GM23338 (cell line): ENCODE measurements at places on chromosomes 7 and 10. TPM values are rescaled to one million over a fixed set of nuclear protein-coding genes. Genes with fewer than 3 reads are reported as not detected.

The NXPH1 gene
- 3.0 and 5.2 TPM in 2 replicates for total RNA-seq

The NSUN5 gene
- 71.2 and 73.4 TPM in 2 replicates for total RNA-seq

DNA sequence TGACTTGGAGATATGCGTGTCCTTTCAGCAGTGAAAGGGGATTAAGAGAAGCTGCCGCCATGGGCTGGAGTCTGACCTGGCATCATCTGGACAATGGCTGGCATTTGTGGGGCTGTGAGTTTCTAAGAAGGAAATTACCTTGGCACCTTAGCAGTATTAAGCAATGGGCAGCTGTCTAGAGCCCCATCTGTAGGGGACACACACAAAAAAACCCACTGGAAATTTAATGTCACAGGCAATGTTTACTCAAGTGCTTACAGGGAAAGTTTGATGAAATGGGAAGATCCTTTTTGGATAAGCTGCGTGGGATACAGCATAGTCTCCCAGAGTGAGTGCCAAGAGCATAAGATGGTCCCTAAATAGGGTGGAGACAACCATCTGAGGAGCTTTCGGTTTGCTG is 25.0 kb downstream of the ADRA2A start:
- no peak overlapping the region for H3K4me3 ChIP-seq
- H3K27ac ChIP-seq, result no peak overlapping the region
- H3K27me3 ChIP-seq, result no peaks in the 10 kb centered on the region
- no peaks in the 10 kb centered on the region for H3K36me3 ChIP-seq
- H3K4me1 ChIP-seq, result no peaks in the 10 kb centered on the region

DNA sequence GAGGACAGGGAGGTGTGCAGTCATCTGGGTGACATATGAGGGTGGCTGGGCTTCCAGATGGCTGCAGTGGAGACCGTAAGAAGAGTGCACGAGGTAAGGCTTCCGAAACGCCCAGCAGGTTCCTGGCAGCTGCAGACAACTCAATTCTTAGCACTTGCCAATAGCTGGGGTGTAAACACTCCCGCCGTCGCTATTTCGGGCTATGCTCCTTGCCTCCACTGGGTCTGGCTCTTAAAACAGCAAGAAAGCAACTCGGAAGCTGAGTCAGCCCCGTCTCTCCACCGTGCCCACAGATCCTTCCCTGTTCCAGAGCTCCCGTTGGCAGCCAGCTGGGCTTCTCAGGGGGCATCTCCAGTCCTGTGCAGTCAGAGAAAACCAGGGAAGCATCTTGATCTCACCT is 6.1 kb upstream of the PDGFA start:
- no peak overlapping the region for H3K27ac ChIP-seq
- H3K27me3 ChIP-seq, result peaks cover 44% of the 10 kb centered on the region
- DNase-seq, result no peak
- no peaks in the 10 kb centered on the region for H3K36me3 ChIP-seq
- H3K4me1 ChIP-seq, result peaks cover 8% of the 10 kb centered on the region; the same call in 1 of the 2 replicates

- H3K27me3 ChIP-seq, result no peaks in the 10 kb centered on the region
- no peaks in the 10 kb centered on the region for H3K4me1 ChIP-seq
- no peak overlapping the region for H3K4me3 ChIP-seq
These were observed 129.8 kb downstream of the CUBN start for GRCh38 chr10:16999665-17000451.

DNA sequence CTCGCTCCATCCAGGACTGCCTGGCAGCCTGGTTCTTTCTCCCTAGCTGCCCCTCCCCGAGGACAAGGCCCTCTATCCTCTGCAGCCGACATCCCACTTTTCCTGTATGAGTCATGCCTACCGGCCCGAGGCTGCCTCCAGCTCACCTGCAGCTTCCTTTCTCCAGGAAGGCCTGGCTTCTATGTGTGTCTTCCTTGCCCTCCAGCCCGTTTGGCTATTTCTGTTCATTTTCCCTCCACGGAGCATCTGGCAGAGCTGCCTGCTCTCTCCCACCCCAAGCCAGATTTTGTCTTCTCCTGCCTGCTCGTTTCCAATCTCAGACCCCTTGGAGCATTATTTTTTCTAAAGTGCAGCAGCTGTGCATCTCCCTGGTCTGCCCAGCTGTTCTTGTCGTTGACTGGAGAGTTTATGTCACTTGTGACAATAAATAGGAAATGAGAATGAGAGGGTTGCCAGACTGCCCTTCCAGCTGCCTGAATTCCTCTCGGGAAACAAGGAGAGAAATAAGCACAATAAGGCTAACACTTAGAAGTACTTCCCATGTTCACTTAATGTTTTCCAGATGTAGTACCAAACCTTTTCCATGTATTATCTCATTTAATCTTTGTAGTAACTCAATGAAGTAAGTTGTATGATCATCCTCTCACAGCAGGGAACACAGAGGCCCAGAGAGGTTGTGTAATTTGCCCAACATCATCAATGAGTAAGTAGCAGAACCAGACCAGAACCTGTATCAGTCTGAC is 19.7 kb downstream of the UBTD1 start:
- no peaks in the 10 kb centered on the region for H3K27me3 ChIP-seq
- peaks cover 31% of the 10 kb centered on the region for H3K4me1 ChIP-seq
- H3K4me3 ChIP-seq, result no peak overlapping the region
- no peak overlapping the region for H3K27ac ChIP-seq

DNA sequence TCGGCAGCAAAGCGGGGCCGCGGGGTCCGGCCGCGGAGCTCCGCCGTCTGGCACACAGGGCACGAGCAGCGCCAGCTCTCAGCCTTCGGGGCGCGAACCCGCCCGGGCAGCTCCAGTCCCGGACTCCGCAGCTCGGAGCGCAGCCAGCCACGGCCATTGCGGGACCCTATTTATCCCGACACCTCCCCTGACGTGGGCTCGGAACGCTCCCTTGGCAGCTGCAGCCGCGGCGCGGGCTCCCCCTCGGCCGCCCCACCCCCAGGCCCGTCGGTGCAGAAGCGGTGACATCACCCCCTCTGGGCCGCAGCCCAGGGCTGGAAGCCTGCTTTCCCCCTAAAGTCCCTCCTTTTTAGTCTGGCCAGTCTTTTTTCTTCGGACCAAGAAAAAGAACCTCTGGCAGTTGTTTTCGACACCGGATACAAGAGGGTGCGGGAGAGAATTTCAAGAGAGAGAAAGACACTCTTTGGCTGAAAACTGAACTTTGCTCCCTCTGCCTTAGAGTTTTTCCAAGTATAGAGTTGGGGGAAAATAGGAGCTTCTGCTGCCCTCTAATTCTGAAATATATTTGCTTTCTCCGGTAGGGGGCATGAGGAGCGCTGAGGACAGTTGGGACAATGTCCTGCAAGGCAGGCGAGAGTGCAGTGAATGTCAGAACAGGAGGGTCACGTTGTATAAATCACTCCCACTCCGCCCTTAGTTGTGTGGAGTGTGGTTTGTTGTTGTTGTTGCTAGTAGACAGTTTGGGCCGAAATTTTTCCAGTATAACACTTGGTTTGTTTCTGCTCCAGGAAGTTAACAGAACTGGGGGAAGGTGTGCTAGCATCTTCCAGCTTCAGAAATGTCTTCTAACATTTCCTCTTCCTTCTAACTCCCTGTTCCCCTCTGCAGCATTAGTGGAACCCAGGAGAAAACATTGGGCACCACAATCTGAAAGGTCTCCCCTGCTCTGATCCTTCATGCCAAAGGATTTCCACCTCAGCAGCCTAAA is at the start of gene SFRP4:
TSS of gene SFRP4 (minus strand) at position 145 of the 988 bp plus-strand sequence. CDS start 280 bp downstream, outside the sequence.
- no peak within 1 kb of the TSS for H3K27ac ChIP-seq
- peaks cover 69% of the 10 kb centered on the region for H3K27me3 ChIP-seq
- H3K4me3 ChIP-seq, result peak within 1 kb of the TSS; percentile 68
- DNase-seq, result peak; percentile 84
- H3K4me1 ChIP-seq, result peaks cover 6% of the 10 kb centered on the region; the same call in 1 of the 2 replicates

- no peak overlapping the region for H3K27ac ChIP-seq
- H3K4me3 ChIP-seq, result no peak overlapping the region
- no peaks in the 10 kb centered on the region for H3K36me3 ChIP-seq
- H3K4me1 ChIP-seq, result peaks cover 18% of the 10 kb centered on the region
- H3K27me3 ChIP-seq, result no peaks in the 10 kb centered on the region
These were observed 55.1 kb downstream of the PDZD8 start for GRCh38 chr10:117320050-117320665.

DNA sequence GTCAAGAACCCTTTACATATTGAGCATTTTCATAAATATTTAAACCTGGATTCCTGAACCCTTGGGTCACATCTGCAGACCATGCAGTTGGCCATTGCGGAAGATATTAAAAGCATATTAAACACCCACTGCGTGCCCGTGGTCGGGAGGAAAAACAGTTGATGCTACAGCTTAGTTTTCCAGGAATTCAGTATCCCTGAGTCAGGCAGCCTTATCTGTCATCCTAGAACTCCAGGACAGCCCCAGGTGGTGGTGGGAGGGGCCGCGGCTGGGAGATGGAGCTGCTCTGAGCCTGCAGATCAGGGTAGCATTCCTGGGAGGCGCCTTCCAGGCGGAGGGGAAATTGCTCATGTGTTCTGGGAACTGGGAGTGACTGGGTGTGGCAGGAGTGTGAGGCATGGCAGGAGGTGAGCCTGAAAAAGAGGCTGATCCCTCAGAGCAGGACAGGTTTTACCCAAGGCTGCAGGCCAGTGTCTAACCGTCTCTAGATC is 222.9 kb upstream of the SH2B2 start:
- DNase-seq, result peak; percentile 82
- 0 out of 2 replicates have a peak overlapping the region, but pooled peaks have one; percentile 81 for H3K27ac ChIP-seq
- no peaks in the 10 kb centered on the region for H3K27me3 ChIP-seq
- no peak overlapping the region for H3K4me3 ChIP-seq
- peaks cover 7% of the 10 kb centered on the region; the same call in 1 of the 2 replicates for H3K4me1 ChIP-seq

- no peak for DNase-seq
- no peak overlapping the region for H3K27ac ChIP-seq
- H3K36me3 ChIP-seq, result no peaks in the 10 kb centered on the region
- H3K4me1 ChIP-seq, result no peaks in the 10 kb centered on the region
- no peak overlapping the region for H3K4me3 ChIP-seq
These were observed 65.3 kb upstream of the AQP1 start for GRCh38 chr7:30846378-30846777.

DNA sequence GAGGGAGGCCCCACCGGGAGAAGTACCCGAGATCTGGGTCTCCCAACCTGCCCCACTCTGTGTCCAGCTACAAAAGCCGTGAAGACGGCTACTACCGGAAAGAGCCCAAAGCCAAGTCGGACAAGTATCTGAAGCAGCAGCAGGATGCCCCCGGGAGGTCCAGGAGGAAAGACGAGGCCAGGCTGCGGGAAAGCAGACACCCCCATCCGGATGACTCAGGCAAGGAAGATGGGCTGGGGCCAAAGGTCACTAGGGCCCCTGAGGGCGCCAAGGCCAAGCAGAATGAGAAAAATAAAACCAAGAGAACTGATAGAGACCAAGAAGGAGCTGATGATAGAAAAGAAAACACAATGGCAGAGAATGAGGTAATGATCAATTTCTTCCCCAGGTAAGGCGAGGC is 59.1 kb upstream of the PDCD4 start:
- H3K27me3 ChIP-seq, result no peaks in the 10 kb centered on the region
- H3K4me3 ChIP-seq, result no peak overlapping the region
- H3K27ac ChIP-seq, result no peak overlapping the region
- DNase-seq, result no peak

- peak within 1 kb of the TSS; percentile 97 for H3K4me3 ChIP-seq
- no peaks in the 10 kb centered on the region for H3K36me3 ChIP-seq
- peaks cover 25% of the 10 kb centered on the region for H3K4me1 ChIP-seq
- H3K27me3 ChIP-seq, result no peaks in the 10 kb centered on the region
- H3K27ac ChIP-seq, result peak within 1 kb of the TSS; percentile 100
- DNase-seq, result peak; percentile 74
These were observed at the start of gene PTPN12 for GRCh38 chr7:77537136-77537777. Gene PTPN12, plus strand, starts transcription at chr7:77537295. Its CDS starts 252 bp downstream, at chr7:77537547.

The C10orf143 gene
- total RNA-seq, result 0.21 and 0.62 TPM in 2 replicates
